ENCODE measurements at places on chromosomes 12 and 14. TPM values are rescaled to one million over a fixed set of nuclear protein-coding genes. Genes with fewer than 3 reads are reported as not detected.

- no peak for DNase-seq
Measured at GRCh38 chr14:89196545-89196944, 220.5 kb downstream of the FOXN3 start.

- DNase-seq, result no peak
Measured at GRCh38 chr14:103547455-103547940, 15.0 kb downstream of the BAG5 start.

DNA sequence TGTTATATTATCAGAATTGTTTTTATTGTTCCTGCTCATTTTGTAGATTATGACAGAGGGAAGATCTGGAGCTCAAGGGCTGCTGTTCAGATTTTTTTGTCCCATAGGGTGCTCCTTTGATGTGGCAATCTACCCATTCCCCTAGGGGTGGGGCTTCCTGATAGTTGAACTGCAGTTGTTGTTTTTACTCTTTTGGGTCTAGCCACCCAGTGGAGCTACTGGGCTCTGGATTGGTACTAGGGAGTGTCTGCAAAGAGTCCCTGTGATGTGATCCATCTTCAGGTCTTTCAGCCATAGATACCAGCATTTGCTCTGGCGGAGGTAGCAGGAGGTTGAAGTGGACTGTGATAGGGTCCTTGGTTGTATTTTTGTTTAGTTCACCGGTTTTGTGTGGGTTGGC is 57.9 kb upstream of the SLCO1B1 start:
- DNase-seq, result no peak

GRCh38 chr12:106006382-106006781 is 132.4 kb downstream of the NUAK1 start:
- no peak for DNase-seq

- DNase-seq, result no peak
Measured at GRCh38 chr14:102971314-102971713, 48.9 kb downstream of the AMN start.

GRCh38 chr12:94429633-94430032 is 30.0 kb downstream of the CEP83 start:
- no peak for DNase-seq

GRCh38 chr12:46004715-46005114 is 14.3 kb upstream of the SCAF11 start:
- DNase-seq, result no peak

DNA sequence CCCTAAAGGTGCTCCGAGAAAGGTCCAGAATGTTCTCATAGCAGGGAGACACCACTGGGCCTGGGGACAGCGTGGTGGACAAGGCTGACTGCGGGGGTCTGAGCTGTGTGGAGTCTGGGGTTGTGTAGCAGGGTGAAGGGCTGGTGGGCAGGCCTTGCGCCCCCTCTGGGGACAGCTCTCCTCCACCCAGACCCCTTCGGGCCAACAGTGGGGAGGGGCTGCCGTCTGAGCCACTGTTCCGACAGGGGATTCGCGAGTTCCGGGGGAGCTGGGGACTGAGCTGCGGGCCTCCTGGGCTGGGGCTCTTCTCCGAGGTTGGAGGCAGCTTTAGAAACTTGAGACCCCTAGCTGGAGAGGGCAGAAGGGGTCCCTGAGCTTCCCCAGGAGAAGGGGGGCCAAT is 32.1 kb downstream of the NCKAP5L start:
- DNase-seq, result no peak

DNA sequence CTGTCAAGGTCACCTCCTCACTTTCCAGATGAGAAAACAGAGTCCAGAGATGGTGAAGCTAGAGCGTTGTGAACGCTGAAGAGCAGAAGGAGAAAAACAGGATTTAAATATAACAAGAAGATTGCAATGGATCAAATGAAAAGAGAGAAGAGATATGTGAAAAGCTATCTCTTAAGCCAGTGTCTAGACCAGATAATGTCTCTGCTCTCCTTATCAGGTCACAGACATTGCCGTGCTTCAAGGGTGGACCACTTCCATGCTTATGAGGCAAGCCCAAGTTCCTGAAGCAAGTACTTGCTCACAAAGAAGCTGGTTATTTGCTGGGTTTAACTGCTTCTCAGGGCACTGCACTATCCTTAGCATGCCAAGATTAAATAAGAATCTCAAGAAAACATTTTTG is 31.6 kb upstream of the FRS2 start:
- no peak for DNase-seq

DNA sequence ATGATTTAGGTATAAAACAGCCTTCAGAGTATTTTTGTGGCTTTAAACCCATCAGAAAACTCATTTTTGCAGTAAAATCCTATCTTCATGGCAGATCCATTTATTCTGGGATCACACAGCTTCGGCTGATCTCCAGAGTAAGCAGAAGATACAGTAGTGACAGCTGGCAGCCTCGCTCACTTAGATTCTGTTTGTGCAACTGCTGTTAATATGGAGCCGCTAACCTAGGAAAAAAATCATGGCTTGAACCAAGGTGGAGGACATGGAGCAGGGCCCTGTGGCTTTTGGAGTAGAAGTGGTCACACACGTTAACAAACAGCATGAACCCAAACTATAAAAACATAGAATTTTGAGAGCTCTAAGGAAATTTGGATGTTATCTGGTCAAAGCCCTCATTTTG is 137.2 kb upstream of the ARHGAP5 start:
- DNase-seq, result no peak

SERPINA9 gene
- polyA plus RNA-seq, result 0.12 TPM

KRT79 gene
- polyA plus RNA-seq, result not detected

Measured in BJ (cell line).